ENCODE measurements at places on chromosomes 7 and 10.

- DNase-seq, result no peak
Observed at GRCh38 chr7:98997846-98998245, 119.5 kb downstream of the TRRAP start.

- DNase-seq, result no peak
Observed at GRCh38 chr7:24492576-24492975, 80.7 kb upstream of the PALS2 start.

DNA sequence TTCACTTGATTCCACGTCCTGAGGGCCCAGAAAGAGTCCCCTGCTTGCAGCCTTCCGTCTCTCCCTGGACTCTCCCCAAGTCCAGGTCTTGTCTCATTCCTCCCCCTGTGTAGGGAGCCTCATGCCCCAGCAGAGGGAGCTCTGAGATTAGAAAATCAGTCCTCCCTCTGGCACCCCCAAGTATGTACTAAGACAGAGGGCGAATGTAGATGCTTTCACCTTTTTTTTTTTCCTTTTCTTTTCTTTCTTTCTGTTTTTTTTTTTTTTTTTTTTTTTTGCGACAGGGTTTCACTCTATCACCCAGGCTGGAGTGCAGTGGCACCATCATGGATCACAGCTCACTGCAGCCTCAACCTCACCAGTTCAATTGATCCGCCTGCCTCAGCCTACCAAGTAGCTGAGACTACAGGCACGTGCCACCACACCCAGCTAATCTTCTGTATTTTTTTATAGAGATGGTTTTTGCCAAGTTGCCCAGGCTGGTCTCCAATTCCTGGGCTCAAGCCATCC is 10.3 kb downstream of the SFXN3 start:
- peak; percentile 45 for DNase-seq

DNA sequence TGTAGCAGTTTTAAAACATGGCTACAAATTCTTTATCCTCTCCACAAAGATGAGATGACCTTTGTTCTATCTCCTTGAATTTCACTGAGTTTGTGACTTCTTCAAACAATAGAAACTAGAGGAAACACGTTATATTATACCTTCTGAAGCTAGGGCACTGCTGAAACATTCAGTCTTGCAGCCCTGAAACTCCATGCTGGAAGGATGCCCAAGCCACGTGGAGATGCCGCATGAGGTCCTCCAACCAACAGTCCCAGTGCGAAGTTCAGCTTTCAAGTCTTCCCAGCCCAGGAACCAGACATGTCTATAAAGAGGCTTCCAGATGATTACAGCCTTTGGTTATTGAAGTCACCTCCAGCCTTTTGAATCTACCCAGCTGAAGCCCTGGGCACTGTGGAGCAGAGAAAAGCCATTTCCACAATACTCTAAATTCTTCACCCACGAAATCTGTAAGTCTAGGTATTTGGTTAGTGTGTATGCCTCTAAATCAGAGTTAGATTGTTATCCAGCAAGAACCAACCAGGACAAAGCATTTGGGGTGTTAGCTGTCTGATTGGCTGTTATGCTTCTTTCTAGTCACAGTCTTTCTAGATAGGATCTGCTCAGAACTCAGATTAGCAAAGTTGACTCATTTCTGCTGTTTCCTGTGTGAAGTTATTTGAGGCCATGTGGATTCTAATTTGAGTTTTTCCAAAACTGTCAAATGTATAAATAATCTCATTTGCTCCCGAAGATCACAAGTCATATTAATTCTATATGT is 186.5 kb upstream of the TMEM72 start:
- no peak for DNase-seq

GRCh38 chr7:127946111-127946510 is 85.1 kb downstream of the LRRC4 start:
- no peak for DNase-seq

DNA sequence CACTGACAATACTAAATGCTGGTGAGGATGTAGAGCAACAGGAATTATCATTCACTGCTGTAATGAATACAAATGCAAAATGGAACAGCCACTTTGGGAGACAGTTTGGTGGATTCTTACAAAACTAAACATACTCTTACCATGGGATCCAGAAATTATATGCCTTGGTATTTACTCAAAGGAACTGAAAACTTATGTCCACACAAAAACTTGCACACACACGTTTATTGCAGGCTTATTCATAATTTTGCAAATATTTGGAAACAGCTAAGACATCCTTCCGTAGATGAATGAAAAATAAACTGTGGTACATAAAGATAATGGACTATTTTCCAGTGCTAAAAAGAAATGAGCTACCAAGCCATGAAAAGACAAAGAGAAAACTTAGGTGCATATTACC is 69.6 kb downstream of the SEM1 start:
- no peak for DNase-seq

GRCh38 chr7:130369831-130370550 is 10.3 kb upstream of the CPA1 start:
- DNase-seq, result no peak

- no peak for DNase-seq
Observed at GRCh38 chr7:84469034-84469433, 274.4 kb upstream of the SEMA3A start.

All from stimulated activated CD8-positive, alpha-beta memory T cell treated with anti-CD3 and anti-CD28 coated beads, Interleukin-7, amount 100 ng/mL, for 1 hour (primary cell).